ENCODE measurements at places on chromosomes 2 and 18.

- DNase-seq: no peak
Measured at GRCh38 chr18:77013811-77014521, 118.6 kb downstream of the MBP start.

GRCh38 chr18:37489998-37490397 lies 75.6 kb downstream of the CELF4 start:
- no peak for DNase-seq

DNA sequence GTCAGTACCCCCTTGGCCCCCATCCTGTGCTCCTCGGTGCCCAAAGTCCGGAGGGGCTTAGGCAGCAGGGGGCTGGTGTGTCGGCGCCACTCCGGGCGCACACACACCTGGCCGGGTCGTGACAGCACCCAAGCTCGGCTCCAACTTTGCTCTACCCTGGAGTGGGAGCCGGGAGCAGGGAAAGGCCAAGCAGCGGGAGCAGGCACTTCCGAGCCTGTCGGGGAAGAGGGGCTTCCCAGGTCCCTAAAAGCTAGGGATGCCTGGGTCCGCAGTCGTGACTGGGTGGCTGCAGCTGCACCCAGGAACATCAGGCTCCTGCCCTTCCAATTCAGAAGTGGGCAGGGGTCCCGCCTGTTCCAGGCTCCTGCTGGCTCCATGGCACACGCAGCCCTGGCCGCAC lies 48.4 kb downstream of the PAPOLG start:
- DNase-seq: no peak

DNA sequence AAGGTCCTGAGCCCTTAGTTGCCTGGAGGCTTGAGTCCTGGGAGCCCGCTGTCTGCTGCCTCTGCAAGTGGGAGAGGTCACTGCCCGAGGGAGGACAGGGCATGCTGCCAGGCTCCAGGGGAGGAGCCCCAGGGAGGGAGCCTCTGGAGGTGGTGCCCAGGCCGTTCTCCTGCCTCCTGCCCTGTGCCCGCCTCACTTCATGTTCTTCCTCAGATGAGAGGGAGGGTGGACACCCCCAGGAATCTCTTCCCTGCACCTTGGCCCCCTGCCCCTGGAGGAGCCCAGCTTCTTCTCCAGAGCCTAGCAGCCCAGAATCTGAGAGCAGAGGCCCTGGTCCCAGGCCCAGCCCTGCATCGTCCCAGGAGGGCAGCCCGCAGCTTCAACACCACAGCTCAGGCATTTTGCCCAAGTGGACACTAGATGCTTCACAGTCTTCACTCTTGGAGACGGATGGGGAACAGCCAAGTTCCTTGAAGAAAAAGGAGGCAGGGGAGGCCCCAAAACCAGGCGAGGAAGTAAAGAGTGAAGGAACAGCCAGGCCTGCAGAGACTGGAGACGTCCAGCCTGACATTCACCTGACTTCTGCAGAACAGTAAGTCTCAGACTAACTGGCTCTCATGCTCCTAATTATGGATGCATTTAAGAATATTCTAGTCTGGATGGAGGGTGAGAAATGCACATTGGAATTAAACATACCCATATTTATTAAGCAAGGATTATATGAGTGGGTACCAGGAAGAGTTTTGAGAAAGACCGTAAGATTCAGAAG lies 12.1 kb downstream of the PSD4 start:
- no peak for DNase-seq

- DNase-seq: no peak
Measured at GRCh38 chr2:202140522-202141252, 67.6 kb downstream of the KIAA2012 start.

DNA sequence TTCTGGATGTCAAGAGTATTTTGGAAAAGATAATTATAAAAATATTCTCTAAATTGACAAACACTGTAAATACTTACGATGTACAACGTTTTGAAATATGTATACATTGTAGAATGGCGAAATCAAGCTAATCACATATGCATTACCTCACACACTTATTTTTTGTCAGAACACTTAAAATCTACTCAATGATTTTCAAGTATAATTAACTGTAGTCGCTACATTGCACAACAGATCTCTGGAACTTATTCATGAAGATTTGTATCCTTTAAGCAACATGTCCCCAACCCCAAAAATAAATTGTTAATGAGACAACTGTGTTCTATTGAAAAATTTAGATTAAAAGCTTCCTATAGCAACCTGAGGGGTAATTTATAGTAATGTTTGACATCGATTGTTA lies 59.8 kb downstream of the C2orf74 start:
- no peak for DNase-seq

DNA sequence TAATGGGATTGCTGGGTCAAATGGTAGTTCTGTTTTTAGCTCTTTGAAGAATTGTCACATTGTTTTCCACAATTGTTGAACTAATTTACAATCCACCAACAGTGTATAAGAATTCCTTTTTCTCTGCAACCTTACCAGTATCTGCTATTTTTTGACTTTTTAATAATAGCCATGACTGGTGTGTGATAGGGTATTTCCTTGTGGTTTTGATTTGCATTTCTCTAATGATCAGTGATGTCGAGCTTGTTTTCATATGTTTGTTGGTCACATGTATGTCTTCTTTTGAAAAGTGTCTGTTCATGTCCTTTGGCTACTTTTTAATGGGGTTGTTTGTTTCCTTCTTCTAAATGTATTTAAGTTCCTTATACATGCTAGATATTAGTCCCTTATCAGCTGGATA lies 322.3 kb downstream of the CDH2 start:
- no peak for DNase-seq

DNA sequence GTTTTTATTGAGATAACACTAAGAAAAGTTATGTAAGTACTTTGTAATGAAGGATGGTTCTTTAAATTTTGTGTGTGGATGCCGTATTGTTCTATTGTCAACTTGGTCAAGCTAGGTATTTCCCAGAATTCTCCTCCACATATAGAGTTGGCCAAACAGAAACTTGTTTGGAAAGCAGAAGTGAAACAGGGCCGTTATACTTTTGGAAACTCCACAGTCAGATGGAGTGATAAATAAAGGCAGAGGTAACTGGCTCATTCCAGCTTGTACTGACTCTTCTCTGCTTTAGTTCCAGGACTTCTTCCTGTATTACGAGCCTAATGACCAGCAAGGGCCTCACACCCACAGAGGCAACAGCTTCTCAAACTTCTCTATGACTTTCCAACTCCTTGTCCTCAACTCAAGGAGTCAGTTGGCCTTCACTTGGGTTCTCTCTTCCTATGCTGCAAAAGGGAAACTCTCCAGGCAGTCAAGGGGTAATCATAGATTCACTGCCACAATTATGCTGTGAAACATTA lies 16.4 kb upstream of the STARD7 start:
- DNase-seq: no peak

GRCh38 chr2:173922760-173923159 lies 42.4 kb downstream of the SP3 start:
- no peak for DNase-seq

DNA sequence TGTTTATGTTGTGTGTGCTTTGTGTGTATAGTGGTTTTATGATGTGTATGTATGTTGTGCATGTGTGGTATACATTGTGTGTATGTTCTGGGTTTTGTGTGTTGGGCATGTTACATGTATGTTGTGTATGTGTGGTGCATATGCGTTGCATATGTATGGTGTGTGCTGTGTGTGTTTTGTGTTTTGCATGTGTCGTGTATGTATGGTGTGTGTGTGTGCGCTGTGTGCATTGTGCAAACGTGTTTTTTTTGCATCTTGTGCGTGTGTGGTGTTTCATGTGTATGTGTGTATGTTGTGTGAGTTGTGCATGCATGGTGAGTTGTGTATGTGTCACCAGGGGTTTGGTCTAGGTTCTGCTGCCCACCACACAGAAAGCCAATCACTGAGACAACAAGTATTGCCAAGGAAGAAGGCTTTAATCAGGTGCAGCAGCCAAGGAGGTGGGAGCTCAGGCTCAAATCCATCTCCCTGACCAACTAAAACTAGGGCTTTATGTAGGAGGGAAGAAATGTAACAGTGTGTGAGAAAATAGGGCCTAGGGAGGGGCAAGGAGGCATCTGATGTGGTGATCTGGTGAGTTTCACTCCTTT lies 115.7 kb downstream of the FAM168B start:
- no peak for DNase-seq

DNA sequence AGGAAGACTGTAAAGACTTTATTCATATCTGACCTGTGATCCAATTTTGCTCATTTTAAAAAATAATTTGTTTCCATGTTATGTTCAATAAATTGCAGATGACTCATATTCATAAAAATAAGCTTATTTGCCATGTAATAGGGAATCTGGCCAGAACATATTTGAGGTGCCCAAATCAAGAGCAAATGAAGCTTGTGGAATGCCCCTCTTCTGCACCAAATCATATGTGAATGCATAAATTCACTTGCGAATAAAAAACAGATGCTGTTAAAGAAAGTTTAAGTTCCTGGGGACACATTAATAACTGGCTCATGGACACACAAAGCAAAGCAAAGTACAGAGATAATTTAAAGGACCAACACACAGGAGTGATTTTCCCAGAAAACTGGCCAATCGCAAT lies 279.0 kb upstream of the CDH2 start:
- DNase-seq: no peak

DNA sequence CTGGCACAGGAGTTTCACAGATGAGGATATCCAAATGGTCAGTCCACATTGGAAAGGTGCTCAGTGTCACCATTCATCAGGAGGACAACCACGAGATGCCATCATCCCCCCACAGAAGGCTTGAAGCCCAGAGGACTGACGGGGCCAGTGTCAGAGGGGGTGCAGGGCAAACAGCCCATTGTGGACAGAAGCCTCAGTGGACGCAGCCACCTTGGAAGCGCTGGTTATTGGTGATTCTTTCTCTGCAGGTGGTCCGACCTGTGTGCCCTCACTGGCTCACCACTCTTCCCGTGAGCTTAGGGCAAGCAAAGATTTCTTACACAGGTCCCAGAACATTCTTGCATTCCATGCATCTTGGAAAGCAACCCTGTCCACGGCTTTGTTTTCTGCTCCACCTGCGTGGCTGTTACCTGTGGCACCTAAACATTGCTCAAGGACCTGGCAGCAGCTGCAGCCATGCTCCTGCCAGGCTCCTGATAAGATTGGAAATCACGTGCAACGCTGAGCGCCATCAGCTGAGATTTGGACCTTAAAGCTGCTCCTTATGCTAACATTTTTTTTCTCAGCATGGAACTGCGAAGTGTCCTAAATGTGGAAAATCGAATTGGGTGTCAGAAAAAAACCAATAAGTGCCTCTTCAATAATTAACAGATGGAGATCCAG lies 110.9 kb upstream of the CTDP1 start:
- DNase-seq: no peak

DNA sequence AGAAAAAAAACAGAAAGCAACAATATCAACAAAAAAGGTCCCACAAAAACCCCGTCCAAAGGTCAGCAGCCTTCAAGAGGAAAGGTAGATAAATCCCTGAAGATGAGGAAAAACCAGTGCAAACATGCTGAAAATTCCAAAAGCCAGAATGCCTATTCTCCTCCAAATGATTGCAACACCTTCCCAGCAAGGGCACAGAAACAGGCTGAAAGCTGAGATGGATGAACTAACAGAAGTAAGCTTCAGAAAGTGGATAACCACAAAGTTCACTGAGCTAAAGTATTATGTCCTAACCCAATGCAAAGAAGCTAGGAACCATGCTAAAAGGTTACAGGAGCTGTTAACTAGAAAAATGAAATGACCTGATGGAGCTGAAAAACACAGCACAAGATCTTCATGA lies 226.4 kb upstream of the DSEL start:
- DNase-seq: no peak

GRCh38 chr2:28707592-28707991 lies 44.0 kb upstream of the PPP1CB start:
- DNase-seq: no peak

- DNase-seq: no peak
Measured at GRCh38 chr2:35428548-35428947, 927.0 kb upstream of the CRIM1 start.

GRCh38 chr18:67200665-67201064 lies 315.9 kb downstream of the DSEL start:
- no peak for DNase-seq

DNA sequence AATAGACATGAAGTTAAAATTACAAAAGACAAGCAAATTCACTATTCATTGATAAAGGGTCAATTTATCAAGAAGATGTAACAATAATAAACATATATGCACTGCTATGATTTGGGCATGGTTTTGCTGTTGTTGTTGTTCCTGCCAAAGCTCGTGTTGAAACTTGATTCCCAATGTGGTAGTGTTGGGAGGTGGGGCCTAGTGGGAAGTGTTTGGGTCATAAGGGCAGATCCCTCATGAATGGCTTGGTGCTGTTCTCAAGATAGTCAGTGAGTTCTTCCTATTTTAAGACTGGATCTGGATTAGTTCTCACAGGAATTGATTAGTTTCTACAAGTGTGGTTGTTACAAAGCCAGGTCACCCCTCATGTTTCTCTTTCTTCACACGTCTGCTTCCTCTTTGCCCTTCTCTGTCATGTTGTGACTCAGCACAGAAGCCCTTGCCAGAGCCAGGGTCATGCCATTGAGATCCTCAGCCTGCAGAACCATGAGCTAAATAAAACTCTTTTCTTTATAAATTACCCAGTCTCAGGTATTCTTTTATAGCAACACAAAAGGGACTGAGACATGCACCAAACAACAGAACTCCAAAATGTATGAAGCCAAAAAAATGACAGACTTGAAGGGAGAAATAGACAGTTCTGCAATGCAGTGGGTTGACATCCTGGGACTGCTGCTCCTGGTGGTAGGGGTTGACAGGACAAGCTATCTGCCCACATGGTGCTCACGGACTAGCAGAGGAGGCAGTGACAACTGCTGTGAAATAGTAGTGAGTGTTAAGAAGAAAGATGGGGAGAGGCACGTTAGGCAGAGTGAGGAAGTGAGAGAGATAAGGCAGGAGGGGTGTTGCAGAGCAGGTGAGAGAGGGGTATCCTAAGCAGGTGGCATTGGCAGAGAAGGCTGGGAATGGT lies 18.6 kb upstream of the SKA1 start:
- DNase-seq: no peak

GRCh38 chr2:9179572-9180201 lies 26.9 kb upstream of the ASAP2 start:
- no peak for DNase-seq

- DNase-seq: no peak
Measured at GRCh38 chr2:73588177-73588576, 54.0 kb downstream of the NAT8 start.

DNA sequence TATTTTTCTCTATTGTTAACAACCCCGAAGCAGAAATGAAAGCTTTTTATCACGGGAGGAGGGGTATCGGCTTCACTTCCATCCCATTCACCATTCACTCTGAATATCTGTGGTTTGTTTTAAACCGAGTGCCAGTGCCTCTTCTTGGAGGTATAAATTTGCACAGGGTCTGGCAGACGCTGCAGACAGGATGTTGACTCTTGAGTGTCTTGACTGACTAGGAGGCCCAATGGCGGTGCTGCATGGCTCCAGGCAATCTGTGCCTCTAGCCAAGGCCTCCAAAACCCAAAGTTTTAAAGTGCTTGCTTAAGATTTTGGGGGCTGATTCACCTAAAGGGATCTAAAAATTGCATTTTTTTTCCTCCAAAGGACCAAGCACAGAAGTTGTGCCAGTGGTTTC lies 183.8 kb downstream of the LTBP1 start:
- DNase-seq: no peak

DNA sequence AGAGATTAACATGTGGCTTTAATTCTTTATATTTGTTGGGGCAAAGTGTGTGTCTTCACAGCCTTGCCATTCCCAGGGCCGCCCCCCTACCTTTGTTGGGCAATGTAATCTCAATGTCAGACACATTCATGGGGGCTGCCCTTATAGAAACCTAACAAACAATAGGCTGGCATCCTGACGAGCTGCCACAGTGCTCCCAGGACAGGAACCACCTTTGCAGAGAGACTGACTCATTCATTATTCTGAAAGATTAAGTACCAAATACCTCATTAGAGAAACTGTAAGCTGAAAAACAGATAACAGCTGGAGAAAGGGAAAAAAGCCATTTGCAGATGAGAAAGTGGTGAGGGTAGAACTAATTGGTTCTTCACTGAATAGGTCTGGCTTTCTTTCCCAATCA lies 1587.5 kb upstream of the PIK3C3 start:
- DNase-seq: no peak

Data from activated CD8-positive, alpha-beta memory T cell treated with anti-CD3 and anti-CD28 coated beads for 24 hours (primary cell).